ENCODE measurements at places on chromosomes 4 and X.

DNA sequence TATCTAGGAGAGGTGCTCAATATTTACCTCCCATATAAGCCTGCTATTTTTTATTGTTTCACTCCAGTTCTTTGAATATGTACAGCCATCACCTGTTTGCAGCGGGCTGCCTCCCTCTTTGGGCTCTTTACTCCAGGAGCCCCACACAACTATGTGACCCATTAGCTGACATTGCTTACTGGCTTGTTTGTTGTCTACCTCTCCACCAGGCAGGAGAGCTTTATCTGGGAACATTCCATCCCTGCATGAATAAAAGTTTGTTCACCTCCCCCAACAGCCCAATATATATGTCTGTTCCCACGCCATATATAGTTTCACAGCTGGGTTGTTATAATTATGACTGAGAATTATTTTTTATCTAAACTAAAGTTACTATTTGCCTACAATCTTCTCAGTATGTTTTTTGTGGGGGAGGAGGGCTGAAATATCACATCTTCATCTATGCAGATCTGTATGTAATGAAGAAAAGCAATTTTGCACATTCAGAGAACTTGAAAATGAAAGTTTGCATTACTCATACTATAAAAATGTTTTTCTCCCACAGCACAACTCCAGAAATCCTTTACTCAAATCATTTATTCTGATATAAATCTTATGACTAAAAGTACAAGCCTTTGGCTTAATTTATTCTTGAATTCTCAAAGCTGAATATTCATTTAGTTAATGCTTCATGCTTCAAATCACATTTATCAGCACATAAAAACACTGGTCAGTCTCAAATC lies 61.2 kb upstream of the DAPP1 start:
- DNase-seq, result no peak

GRCh38 chr4:140372751-140373327 lies 607 bp upstream of the SCOC start:
- DNase-seq, result peak; percentile 25

- no peak for DNase-seq
Observed at GRCh38 chr4:81052119-81053068, 21.9 kb downstream of the BMP3 start.

DNA sequence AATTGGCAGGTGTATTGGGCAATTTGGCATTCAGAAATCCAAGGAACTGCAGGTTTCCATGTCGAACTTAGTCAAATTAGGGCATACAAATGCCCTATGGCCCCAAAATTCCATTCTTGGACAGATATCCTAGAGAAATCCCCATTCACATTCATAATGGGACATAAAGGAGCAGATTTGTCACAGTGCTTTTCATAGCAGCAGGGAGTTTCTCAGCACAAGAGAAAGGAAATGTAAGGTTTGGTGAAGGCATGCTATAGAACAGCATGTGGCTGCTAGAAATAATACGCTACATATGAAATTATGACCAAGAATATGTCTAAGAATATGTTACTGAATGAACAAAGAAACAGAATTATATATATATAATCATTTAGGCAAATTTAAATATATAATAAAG lies 437.5 kb upstream of the BOD1L1 start:
- DNase-seq, result no peak

DNA sequence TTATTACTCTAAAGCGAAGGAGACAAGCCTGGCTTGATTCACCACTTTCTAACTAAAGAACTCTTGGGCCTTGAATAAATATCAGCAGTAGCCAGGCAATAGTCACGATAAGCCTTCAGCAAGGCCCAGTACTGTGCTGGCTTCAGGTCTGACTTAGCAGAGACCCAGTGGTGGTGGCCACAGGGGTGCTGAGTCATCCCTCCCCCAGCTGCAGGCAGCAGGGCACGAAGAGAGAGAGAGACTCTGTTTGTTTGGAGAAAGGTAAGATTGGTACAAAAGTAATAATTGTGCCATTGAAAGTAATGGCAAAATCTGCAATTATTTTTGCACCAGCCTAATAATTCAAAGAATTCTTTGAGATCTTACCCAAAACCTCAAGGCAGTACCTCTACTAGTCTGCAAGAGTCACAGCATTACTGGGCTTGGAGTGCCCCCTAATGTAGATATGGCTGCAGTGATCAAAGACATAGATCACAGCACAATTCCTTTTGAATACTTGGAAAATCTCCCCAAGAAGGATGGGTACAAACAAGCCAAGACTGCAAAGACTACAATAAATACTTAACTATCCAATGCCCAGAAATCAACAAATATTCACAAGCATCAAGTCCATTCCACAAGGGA lies 159.5 kb upstream of the USP38 start:
- DNase-seq, result no peak

DNA sequence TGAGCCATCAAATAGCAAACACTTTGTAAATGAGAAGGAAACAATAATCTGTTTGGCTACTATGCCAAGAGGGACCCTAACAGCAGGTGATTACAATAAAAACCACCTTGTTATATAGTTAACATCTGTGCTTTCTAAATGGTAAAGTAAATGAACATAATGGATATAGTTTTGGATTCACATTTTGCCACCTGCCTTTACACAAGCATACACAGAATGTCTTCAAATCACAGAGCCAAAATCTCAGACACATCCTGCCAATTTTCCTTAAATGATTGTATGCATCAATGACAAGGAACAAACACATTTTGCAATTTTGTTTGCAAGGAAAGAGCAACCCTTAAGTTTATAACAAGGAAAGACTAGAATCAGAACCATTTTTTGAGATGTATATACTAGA lies 334.2 kb downstream of the FSTL5 start:
- DNase-seq, result no peak

DNA sequence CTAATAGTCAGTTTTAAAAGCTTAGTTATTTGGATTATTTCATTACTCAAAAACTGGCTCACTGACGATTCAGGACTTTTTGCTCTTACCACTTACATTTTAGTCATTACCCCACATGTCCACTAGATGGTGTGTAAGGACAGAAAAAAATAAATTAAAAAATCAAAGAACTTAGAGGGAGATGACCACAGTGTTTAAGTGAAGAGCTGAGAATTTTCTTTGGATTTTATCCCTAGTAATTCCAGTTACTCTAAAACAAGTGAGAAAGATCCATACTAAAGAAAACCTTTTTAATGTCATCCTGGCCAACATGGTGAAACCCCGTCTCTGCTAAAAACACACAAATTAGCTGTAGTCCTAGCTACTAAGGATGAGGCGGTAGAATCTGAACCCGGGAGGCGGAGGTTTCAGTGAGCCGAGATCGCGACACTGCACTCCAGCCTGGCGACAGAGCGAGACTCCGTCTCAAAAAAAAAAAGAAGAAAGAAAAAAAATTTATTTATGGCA lies 26.4 kb upstream of the TMPRSS11B start:
- no peak for DNase-seq

DNA sequence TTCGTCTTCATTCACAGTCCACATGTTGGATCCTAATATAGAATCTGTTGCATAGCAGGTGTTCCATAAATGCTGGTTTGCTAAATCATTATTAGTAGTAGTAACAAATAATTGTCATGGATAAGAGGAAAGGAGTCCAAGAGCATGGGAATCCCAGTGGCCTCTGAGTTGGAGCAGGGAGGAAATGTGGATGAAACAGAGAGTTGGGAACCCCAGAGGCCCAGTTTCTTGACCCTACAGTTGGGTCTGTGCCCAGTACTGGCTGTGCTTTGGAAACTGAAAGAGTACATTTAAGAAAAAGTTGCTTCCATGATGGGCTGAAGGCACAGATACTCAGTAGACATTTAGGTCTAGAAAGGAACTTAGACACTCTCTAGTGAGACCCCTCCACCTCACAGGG lies 149.4 kb upstream of the PSAPL1 start:
- DNase-seq, result no peak

- DNase-seq, result no peak
Observed at GRCh38 chrX:71326394-71326793, 24.8 kb downstream of the ITGB1BP2 start.

GRCh38 chr4:155081222-155081621 lies 127.2 kb upstream of the NPY2R start:
- DNase-seq, result no peak
